Suppressor macrophage treated with lipopolysaccharide for 1 hour (primary cell): ENCODE measurements at places on chromosomes 3 and 15.

- no peak for DNase-seq
Observed at GRCh38 chr3:23645533-23646183, 160.1 kb upstream of the UBE2E1 start.

GRCh38 chr3:10420745-10421475 is 84.5 kb downstream of the ATP2B2 start:
- DNase-seq, result no peak

- no peak for DNase-seq
Observed at GRCh38 chr3:57500506-57500905, 43.6 kb downstream of the DNAH12 start.

DNA sequence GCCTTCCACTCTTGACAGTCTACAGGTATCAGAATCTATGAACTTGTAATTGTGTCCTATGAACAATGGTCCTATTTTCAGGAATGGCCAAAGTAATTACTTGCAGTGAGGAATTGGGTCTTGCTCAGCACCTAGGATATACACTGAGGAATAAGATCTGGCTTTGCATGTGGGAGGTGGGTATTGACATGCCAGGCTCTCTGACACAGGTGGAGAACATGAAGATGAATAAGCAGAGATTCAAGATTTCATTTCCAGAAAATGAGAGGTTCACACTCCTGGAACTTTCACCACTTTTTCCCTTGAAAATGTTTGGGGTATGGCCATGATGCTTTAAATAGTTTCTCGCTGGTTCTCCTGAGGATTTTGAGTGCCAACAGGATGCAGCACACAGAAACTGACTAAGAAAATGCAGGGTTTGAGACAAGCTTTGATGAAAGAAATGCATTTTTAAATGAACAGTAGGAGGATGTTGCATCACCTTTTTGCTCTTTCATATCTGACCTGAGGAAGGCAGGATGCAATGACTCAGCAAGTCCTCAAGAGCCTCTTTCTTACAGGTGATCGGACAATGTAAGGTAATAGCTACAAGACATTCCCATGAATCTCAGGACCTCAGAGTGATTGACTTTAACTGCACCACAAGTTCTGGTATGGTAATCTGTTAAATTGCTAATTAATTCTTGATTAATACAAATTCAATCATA is 3.7 kb downstream of the HRG start:
- no peak for DNase-seq

GRCh38 chr15:60933900-60934885 is 294.9 kb downstream of the RORA start:
- DNase-seq, result no peak

DNA sequence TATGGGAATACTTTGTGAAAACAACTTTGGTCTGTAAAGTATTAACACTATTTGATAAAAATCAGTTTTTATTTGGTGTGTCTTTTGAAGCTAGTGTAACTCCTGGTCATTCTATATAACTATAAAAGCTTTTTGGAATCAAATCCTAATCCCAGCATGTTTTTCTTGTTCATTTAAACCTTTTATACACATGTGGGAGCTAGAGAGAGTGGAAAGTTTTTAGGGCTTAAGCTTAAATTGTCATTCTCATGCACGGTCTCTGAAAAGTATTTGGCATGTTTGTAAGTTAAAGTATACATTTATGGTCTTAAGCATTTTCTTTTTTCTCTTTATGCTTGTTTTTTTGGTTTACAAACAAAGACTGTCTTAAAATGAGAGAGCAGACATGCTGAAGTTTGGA is 83.4 kb upstream of the RARB start:
- DNase-seq, result no peak

GRCh38 chr3:129078510-129078909 is 17.9 kb downstream of the GP9 start:
- DNase-seq, result no peak

DNA sequence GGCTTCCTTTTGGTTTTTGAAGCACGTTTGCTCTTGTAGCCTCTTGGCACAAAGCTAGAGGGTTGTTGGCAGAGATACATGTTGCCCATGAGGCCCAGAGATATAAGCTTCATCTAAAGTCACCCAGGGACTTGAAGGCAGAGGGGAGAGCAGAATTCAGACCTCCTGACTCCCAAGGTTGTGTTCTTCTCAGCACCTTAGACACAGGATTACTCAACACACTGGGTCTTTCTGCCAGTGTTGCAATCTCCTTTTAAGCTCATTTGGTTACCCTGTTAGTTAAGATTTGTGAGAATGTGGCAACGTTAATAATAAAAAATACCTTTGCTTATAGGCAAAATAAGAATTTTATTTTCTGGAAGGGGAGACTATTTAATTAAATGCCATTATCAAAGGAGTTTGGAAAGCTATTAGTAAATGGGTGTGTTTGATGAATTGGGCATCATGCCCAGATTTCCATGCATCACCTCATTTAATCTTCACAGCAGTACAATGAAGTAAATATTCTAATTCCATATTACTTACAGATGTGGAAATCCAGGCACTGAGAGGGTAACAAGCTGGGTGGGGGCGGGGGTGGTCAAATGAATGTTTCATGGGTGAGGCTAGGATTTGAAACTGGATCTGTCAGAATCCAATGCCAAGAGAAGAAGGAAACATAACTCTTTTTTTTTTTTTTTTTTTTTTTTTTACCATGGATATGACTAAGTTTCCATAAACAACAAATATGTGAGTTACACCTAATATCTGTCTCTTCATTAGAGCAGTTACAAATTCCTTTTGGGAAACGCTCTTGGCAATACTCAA is 183.3 kb downstream of the NR1D2 start:
- no peak for DNase-seq

DNA sequence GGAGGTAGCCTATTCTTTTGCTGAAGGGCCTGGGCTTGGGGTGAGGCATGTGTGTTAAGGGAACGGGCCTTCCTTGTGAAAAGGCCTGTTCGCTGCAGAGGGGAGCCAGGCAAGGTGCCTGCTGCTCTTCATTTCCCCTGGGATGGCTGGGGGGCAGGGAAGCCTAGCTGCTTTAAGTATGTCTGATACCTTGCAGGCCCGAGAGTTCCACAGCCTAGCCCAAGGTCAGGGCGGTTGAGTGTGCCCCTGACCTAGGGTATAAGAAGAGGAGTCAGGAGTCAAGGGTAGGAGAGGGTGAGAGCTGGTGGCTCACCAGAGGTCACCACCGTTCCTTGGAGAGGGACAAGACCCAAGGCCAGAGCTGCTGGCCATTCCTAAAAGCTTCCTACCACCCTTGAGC is 46.6 kb downstream of the UMPS start:
- no peak for DNase-seq

DNA sequence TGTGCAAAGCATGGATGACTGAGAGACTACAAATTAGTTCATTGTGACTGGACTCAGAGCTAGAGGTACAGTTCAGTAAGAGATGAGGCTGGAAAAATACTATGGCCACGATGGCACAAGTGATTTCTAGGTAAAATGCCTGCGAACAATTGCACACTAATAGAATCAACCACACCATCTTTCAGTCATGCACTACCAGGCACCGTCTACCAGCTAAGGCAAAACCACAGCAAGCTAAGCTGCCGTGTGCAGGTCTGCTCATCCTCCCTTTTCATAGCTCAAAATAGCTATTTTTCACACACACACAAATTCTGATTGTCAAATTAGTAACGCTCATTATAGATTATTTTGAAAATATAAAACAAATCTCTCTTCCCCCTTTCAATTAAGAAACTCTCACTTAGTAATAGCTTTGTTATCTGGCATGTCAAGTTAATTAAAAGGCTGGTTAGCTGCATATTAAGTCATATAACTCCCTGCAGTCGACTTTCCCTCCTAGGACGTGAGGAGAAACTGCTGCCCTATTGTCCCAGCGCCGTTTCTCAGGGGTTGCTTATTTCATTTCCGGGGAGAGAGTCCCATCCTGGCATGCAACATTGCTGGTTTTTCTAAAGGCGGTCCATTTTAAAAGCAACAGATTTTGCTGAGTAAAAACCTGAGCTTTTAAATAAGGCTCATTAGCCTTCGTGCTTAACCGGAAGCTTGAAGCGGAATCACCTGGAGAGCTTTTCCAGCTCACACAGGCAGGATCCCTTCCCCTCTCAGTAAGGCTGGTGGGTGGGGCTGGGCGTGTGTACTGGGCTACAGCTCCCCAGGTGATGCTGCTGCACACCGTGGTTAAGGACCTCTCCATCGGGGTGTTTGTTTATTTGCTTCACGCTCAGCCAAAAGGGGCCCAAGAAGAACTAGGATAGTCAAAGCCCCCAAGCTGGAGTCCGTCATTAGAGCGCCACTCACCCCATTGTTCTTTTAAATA is 16.9 kb upstream of the MEX3B start:
- DNase-seq, result no peak
